ENCODE measurements at places on chromosomes 2 and 18.

- no peak for DNase-seq
These were observed 24.7 kb upstream of the CCBE1 start for GRCh38 chr18:59721931-59722330.

DNA sequence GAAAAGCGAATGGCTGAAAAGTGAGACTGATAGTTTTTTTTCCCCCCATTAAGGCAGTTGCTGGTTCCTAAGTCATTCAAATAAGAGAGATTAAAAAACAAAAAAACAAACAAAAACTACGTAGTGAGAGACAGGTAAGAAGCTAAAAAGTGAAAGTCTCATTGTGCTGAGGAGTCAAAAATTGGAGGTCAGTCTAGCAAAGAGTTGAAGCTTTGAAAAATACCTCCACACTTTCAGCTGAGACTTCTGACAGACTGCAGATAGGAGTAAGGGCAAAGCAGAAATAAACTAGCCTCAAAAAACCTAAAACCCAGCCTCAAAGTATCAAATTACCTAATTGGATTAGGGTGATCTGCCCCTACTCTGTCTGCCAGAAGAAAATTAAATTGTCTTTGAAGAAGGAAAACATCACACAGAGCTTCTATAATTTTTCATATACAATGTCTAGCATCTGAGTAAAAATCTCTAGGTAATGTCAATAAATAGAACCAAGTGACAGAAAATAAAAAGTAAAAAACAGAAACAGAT is 10.9 kb upstream of the EIF2AK3 start:
- DNase-seq, result no peak

DNA sequence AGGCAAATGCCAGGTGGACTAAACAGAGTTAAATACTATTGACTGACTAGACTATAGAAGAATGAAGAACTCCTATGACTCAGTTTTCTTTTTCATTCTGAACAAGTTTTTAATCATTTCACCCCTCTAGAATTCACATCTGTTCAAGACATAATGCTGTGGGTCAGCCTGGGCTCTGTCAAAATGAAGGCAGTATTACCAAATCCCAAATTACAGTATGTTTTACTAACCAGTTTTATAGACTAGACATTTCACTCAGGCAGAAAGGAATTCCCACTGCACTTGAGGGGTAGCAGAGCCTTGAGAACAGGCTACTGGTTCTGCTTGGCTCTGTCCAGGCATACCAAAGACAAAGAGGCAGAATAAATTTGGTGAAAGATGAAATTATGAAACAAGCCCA is 511.7 kb downstream of the EPHA4 start:
- no peak for DNase-seq

DNA sequence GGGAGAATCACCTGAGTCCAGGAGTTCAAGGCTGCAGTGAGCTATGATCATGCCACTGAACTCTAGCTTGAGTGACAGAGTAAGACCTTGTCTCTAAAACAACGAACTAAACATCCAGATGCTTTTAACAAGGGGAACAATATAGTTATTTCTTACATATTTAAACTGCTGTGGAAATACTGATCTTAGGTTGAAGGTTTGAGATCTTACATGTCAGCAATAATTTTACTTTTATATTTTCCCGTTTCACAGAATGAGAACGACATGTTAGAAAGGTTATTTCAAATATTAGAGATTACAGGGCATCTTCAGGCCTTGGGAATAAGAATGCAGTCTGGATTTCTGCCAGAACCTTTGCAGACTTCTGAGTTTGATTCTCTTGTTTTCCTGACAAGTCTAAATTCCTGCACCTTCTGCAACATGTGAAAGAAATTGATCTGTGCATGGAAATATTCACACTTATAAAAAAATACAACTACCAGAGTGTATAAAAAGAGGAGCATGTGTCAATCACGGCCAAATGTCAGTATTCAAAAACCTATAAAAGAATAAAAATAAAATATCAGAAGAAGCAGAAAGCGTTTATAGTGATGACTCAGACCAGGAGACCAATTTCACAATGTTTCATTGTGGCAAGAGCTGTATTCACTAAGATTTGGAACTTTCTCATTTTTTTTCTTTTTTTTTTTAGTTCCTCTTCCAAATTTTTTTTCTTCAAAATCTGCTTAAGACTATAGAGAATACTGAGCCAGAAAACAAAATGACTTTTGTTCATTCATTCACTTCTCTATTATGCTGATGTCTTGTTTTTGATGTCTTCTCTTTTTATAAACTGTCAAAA is 29.6 kb downstream of the COLEC12 start:
- no peak for DNase-seq

- no peak for DNase-seq
These were observed 247.9 kb upstream of the POU3F3 start for GRCh38 chr2:104606056-104606455.

GRCh38 chr18:24954341-24954740 is 397.6 kb downstream of the ZNF521 start:
- DNase-seq, result no peak

GRCh38 chr18:36811430-36811829 is 17.4 kb downstream of the TPGS2 start:
- DNase-seq, result no peak

Measured in activated CD8-positive, alpha-beta T cell treated with anti-CD3 and anti-CD28 coated beads for 36 hours (primary cell).